Suppressor macrophage treated with lipopolysaccharide for 4 hours (primary cell): ENCODE measurements at places on chromosomes 7 and 10.

DNA sequence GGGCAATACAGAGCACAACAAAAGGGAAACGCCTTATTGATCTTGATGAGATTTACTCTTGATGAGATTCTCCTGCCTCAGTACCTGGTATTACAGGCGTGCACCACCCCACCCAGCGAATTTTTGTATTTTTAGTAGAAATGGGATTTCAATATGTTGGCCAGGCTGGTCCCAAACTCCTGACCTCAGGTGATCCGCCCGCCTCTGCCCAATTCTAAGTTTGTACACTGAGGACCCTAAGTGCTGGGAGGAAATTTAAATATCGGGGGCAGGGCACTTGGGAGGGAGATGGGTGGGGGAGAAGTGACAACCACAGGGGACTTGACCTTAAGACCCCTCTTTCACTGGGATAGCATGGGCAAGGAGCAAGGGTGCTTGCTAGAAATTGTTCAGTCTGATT is 14.1 kb downstream of the HNRNPF start:
- no peak for DNase-seq

- no peak for DNase-seq
Measured at GRCh38 chr10:126146771-126147170, 241.5 kb downstream of the ADAM12 start.

- DNase-seq = no peak
Measured at GRCh38 chr10:87867453-87867852, 4.0 kb downstream of the PTEN start.

- DNase-seq = no peak
Measured at GRCh38 chr10:51124852-51125251, 50.6 kb downstream of the PRKG1 start.

DNA sequence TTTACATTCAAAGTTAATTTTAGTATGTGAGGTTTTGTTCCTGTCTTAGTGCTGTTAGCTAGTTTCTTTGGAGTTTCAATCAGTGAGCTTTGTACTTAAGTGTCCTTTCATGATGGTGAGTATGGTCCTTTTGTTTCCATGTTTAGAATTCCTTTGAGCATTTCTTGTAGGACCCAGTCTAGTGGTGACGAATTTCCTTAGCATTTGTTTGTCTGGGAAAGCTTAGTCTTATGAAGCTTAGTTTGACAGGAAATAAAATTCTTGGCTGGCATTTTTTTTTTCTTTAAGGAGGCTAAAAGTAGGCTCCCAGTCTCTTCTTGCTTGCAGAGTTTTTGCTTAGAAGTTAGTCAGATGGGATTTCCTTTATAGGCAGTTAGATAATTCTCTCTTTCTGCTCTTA is 209.2 kb upstream of the SEMA3C start:
- no peak for DNase-seq

- no peak for DNase-seq
Measured at GRCh38 chr7:98420966-98421612, 20.2 kb upstream of the BAIAP2L1 start.

GRCh38 chr7:66296557-66296956 is 91.4 kb downstream of the TPST1 start:
- DNase-seq = no peak

GRCh38 chr7:82675396-82675795 is 231.8 kb upstream of the CACNA2D1 start:
- no peak for DNase-seq

DNA sequence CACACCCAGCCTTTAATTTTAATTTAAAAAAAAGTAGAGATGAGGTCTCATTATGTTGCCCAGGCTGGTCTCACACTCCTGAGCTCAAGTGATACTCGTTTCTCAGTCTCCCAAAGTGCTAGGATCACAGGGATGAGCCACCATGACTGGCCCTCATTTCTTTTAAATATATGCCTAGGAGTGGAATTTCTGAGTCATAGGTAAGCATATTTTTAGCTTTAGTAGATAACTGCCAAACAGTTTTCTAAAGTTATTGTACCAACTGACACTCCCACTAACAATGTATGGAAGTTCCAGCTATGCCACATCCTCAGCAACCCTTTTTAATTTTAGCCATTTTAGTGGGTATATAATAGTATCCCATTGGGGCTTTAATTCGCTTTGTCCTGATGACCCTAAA is 13.8 kb upstream of the PPIF start:
- no peak for DNase-seq

GRCh38 chr7:138837627-138838026 is 39.6 kb upstream of the ATP6V0A4 start:
- DNase-seq = no peak

GRCh38 chr7:37927773-37928444 is 7.5 kb downstream of the EPDR1 start:
- peak; percentile 25 for DNase-seq
